Choroid plexus epithelial cell (primary cell): ENCODE measurements at places on chromosomes 5 and 9.

- no peak for DNase-seq
These were observed 419.9 kb downstream of the BNC2 start for GRCh38 chr9:16450578-16450977.

DNA sequence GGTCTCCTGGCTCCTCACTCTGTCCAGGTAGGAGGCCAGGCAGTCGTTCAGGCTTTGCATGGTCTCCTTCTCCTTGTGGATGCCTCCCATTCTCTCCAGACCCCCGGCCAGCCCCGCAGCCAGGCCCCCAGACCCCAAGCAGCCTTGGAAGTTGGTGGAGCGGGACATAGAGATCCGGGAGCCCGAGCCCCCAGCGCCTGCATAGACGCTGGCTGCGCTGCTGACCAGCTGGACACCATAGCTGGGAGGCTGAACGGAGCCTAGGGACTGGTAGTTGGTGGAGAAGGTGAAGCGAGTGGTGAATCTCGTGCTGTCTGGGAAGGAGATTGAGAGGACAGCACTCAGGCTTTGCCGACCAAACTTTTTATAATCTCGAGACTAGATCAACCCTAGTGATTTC lies 35.9 kb downstream of the FOXI1 start:
- no peak for DNase-seq

GRCh38 chr9:137299203-137299565 lies 2.9 kb downstream of the NRARP start:
- no peak for DNase-seq

GRCh38 chr5:65163698-65164097 lies 318.0 kb downstream of the ADAMTS6 start:
- DNase-seq = peak; percentile 42

GRCh38 chr5:150313501-150313900 lies 10.8 kb upstream of the ARSI start:
- DNase-seq = no peak

DNA sequence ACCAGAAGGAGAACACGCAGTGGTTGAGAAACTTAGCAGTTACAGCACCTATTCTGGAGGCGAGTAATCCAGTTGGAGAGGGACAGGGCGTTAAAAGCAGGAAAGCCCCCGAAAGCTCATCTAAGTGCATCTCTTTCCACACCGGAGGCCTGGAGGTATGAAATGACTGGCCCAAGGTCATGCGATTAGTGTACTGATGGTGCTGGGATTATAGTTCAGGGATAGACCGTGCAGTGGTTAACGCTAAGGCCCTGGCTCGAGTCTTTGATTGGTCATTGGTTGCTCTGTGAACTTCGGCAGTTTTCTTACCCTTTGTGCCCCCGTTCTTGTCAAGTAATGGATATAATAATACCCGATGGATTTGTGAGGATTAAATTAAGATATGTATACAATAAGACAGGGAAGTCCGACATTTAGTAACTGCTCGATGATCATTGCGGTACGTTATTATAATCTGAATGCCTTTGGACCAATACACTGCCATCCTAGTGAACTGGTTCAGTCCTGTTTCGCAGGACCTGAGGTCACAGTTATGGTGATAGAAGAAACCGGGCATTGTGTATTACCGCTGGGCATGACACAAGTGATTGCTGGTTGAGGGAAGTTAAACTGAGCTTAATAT lies 960 bp downstream of the CANX start:
- DNase-seq = peak; percentile 43

DNA sequence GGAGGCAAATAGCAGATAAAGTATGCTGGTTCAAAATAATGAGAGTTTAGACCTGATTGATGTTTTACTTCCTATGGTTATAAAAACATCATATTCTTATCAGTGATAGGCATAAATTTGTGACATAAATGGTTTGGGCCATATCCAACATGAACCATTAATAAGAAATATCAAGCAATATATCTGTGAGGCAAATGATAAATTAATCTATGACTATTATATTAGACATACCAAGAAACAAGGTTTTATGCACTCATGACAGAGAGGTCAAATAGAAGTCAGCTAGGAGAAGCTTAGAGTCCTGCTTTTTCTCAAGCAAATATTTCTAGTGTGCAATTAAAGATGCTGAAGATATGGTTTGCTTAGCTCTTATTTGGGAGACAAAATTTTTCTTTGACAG lies 10.4 kb downstream of the SMIM3 start:
- no peak for DNase-seq

DNA sequence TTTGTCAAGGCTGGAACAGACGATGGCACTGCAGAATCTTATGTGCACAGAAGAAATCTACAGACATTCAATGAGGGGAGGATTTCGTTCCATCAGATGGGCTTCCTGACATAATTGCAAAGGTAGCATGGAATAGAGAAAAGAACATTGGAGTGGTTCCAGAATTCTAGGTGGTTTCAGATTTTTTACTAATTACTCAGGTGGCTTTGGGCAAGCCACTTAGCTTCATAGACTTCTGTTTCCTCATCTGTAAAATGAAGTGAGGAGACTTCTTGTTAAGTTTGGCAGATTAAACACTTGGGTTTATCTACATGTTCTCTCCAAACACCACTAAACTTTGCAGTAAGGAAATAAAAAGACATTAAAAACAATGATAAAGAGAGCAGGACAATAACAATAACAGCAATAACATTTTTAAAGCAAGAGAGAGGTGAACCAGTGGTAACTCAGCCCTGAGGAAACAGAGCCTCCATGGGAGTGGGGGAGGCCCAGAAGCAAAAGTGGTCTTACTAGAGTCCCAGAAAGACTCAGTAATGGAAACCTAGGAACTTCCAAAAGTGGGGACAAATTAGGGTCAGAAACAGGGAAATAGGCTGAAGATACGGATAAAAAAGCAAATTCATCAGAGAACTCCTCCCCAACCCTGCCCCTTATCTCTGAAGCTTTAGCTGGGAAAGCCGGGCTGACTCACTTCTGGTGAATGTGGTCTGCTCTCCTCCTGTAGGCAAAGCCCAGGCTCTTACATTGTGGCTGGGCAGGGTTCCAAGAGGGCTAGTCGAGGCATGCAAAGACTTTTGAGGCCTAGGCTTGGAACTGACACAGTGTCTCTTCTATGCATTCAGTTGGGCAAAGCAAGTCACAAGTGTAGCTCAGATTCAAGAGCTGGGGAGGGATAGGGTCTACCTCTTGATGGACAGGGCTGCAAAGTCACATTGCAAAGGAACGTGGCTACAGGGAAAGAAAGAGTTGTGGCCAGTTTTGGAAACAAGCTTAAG lies 11.8 kb upstream of the ACTBL2 start:
- DNase-seq = peak; percentile 99

DNA sequence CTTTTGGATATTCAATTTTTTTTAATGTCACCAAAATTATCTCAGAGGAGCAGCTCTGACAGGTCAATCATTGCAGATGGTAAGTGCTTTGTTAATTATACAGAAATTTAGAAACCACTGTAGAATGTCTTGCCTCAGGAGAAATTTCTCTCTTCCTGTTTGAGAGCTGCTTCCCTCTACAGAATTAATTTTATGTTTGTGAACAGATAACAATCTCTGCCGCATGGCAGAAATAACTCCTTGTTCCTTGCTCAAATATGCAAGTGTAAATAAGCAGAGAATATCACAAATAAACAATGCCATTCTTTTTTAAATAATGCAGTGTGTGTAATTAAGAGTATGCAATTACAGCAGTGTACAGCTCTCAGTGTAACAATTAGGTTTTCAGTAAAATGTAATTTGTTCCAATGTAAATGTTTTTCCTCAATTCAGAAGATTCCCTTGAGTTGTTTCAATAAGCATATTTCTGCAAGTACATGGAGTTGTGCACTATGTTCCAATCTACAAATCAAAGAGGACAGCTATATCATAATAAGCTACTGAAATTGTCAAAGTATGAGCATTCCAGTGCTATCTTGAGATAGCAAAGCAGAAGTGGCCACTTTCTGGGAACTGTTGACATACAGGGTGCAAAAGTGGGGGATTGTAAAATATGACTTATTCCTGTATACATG lies 1012.8 kb downstream of the MAT2B start:
- DNase-seq = no peak

DNA sequence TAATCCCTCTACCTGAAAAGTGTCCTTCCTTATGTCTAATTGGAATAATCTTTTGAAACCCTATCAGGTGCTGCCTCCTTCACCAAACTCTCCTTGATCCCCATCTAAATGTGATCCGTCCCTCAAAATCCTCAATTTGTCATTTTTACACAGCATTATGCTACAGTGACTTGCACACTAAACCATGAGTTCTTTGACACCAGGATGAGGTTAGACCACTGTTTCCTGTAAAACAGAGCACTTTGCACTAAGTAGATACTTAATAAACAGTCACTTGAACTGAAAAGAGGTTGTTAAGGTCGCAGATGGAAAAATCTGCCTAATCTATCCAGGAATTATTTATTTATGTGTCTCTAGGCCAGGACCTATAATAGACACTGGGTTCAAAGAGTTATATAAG lies 44.2 kb upstream of the TLX3 start:
- DNase-seq = no peak

- DNase-seq = peak; percentile 96
These were observed 485.8 kb downstream of the SEMA5A start for GRCh38 chr5:9059920-9060691.
